Gastroesophageal sphincter (tissue), 4 donors: ENCODE measurements at places on chromosomes 12 and 14. TPM values are rescaled to one million over a fixed set of nuclear protein-coding genes. Genes with fewer than 3 reads are reported as not detected.

GRCh38 chr14:93735206-93735605, 53.1 kb downstream of the PRIMA1 start:
- ATAC-seq: no peak

- peak; percentile 8 for ATAC-seq
Measured at GRCh38 chr12:4287325-4288211, 14.0 kb downstream of the CCND2 start.

DNA sequence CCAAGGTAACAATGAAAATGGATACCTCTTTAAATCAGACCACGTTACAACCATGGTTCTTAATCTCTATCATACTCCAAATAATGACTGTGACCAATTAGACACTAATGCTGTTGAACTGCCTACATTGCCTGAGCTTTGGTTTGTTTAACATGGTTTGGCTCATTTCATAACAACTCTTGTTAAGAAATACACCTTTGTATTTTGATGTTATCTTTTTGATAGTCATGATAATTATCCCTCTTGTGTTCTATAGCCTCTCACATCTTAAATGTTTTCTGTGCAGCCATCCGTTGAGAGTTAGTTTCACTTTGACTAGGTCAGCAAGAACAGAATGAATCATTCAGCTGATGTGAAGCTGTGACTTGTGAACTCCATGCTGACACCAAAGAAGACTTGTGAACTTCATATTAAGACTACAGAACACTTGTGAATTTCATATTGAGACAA, 75.5 kb upstream of the RERGL start:
- no peak for ATAC-seq

GRCh38 chr14:49879646-49880204, 13.2 kb upstream of the ARF6 start:
- ATAC-seq: peak; percentile 50

- ATAC-seq: no peak
Measured at GRCh38 chr12:28933864-28934527, 215.1 kb upstream of the FAR2 start.

DNA sequence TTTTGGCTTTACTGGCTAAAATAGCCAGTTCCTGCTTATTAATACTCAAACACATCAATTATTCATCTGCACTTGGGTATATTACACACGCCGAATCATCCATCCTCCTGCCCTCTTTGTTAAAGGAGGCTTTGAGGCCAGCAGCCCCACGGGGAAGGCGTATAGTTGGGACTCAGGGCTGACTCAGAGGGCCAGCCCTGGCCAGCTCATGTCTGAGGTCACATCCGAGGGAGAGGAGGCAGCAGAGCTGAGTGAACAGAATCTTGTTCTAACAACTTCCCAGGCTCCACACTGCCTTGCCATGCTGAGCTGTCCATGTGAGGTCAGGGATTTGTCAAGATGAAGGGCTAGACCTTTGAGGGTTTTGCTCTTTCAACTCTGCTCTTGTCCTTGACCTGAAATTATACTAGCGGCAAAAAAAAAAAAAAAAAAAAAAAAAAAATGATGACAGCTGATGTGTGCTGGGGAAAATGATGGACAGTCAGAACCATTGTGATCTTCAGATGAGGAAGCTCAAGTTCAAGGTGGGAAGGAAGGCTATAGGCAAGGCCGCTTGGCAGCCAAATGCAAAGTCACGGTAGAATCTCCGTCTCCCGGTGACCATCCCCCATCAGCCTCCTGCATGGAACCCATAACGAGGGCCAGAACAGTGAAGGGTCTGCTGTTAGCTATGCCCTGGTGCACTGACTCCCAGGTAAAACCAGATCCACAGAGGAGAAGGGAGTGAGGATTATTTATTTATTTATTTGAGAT, 12.5 kb upstream of the MARK3 start:
- ATAC-seq: no peak

- ATAC-seq: no peak
Measured at GRCh38 chr12:91423693-91424050, 241.1 kb upstream of the DCN start.

DNA sequence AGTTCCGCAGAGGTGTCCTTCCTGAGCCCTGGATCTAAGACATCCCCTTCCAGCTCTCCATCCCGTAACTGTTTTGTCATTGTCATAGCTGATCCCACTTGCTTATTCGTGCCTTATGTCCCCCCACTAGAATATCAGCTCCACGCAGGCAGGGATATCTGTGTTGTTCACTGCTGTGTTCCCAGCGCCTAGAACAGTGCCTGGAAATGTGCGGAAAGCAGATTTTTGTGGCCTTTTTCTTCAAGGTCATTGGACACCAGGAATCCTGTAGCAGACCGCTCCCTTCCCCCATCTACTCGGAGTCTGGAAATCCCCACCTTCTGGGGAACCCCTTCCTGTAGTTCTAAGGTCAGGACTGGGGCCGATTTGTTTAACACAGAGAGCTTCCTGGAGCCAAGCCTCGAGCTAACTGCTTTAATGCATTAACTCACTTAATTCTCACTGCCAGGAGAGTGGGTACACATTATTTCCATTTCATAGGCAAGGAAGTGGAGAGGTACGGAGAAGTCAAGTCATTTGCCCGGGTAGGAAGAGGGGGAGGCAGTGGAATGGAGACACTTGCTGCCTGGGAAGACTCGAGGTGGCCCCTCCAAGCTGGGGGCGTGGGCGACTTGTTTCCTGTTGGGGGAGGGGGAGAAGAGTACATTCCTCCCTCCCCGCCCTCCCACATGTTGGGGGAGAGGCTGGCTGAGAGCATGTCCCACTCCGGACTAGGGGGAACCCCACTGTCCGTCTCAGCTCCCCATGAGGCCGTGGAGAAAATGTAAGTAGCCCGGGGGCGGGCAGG, 1.2 kb upstream of the SH2B3 start:
- ATAC-seq: no peak

DNA sequence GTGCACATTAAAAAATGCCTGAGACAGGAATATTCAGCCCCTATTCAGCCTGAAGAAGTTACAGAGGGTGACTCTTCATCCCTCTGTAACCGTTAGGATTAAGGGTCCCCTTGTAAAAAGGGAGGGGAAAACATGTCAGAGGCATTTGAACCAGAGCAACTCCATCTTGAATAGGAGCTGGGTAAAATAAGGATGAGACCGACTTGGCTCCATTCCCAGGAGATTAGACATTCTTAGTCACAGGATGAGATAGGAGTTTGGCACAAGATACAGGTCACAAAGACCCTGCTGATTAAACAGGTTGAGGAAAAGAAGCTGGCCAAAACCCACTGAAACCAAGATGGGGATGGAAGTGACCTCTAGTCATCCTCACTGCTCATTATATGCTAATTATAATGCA, 19.9 kb upstream of the MDM1 start:
- no peak for ATAC-seq

DNA sequence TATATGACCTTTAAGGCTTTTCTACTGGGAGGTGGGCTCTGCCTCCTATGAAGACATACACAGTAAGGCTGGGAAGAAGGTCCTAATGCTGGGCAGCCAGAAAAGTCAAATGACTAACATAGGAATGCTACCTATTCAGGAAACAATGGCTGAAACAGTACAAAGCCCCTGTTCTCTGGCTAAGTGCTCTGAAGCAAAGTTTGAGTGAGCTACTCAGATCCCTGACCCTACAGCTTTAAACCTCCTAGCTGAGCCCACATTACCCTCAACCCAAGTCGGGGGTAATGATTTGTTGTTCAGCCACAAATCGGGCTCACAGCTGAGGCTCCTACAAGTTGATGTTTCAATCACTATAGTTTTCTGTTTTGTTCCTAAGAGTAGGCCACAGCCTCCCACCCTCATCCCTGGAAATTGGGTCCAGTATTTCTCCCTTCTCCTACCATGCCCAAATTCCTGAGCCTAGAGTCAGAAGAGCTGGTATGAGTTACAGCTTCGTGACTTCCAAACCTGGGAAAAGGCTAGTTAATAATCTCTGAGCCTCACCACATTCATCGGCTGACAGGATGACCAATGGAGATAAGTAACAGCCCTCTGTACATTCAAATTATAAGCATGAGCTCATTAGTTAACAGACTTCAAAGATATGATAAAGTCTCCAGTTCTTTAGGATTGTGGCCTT, 46.5 kb downstream of the BTBD7 start:
- no peak for ATAC-seq

GRCh38 chr12:69588527-69588926, 3.3 kb downstream of the CCT2 start:
- ATAC-seq: no peak

GRCh38 chr12:52235822-52236361, 2.8 kb downstream of the KRT7 start:
- ATAC-seq: no peak

- no peak for ATAC-seq
Measured at GRCh38 chr14:71856199-71856919, 75.9 kb upstream of the RGS6 start.

GRCh38 chr14:36556811-36557433, 25.5 kb downstream of the NKX2-8 start:
- ATAC-seq: no peak

GRCh38 chr14:87386524-87386923, 606.5 kb downstream of the GALC start:
- no peak for ATAC-seq

GRCh38 chr12:124480469-124481256, 86.7 kb downstream of the NCOR2 start:
- peak; percentile 21 for ATAC-seq

DNA sequence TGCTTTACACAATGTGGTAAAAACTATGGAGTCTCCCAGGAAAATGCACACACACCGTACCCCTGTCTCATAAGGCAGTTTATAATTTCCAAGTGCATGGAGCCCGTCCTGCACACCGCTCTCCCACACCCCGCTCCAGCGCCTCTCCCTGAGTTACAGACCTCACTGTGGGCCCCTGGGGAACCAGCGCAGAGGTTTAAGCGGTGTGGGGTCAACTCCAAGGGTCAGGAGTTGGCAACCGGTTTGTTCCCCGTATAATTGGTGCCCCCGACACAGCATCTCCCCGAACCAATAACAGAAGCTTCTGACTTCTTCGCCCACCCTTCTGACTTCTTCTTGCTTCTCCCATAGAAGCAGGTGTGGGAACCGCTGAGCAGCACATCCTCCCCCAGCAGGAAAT, 58.4 kb upstream of the DDX11 start:
- ATAC-seq: no peak

RILPL2 gene
- total RNA-seq: 6.2 TPM

DYRK4 gene
- total RNA-seq: 46.7 TPM

SDSL gene
- 1.5 TPM for total RNA-seq

PAN2 gene
- total RNA-seq: 73.6 TPM

THTPA gene
- total RNA-seq: 17.7 TPM
